ENCODE measurements at places on chromosomes 11 and 22.

DNA sequence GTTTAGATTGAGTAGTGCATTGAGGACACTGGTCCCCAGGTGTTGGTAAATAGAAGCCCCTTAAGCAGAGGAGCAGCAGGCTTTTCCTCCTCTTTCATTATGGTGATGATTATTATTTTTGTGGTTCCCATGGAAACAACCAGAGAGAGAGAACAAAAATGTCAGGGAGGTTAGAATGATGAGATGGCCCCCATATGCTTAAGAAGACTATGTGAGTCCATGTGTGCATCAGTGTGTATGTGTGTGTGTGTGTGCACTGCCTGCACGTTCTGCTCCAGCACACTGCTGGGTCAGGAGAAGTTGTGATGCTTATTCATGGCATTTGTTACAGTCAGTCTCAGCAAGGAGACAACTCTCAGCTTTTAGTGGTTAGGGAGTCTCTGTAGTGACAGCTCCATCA, 724.2 kb downstream of the NTM start:
- DNase-seq = no peak

- DNase-seq = peak; percentile 51
Observed at GRCh38 chr22:43185860-43186261, 1.1 kb downstream of the TTLL12 start.

DNA sequence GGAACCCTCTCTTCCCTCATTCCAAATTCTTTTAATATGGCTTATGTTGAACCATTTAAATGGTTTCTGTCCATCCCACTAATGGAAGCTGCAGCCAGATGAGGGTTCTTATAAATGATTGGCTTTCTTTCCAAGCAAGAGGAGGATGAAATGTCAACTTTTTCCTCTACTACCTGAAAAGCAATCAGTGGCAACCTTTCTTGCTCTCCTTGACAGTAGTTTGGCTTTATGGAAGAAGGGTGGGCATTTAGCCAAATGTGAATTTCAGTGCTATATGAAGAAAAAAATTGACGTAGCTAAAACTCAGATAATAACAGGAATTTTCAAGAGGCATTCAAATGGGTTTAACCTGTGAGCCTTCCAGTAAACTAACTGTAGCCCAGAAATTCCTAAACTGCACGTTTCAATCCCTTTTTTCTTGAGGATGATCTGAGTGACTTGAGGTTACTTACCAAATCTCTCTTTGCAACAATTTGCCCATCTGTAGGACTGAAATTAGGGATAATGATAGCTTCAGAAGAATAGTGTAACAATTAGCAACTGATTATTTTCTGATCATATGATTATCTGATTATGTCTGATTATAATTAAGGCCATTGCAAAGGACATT, 90.9 kb downstream of the EXT2 start:
- DNase-seq = no peak

DNA sequence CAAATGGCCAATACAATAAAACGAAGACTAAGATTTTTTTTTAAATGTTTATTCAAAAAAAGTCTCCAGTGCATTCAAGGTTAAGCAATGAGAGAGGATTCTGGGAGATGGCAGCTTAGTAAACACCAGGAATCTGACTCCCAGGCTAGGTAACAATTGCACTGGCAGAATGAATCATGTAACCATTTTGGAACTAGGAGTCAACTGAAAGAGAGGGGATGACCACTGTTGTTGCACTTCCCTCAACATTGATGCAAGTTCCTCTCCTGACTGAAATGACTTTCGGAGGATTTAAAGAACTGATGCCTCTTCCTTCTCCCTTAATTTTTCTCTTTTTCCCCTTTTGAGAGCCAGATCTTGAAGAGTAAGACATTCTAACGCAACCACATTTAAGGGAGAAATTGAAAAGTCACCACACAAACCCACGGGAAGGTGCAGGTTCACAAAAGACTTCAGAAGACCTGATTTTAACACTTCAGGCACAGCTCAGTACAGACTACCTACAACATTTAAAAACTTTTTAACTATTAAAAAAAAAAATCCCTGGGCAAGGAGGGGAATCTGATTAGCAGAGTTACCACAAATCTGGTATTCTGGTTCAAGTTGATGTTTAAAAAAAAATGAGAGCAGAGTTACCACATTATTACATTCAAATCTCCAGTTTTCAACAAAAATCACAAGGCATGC, 56.8 kb downstream of the FCHSD2 start:
- no peak for DNase-seq

DNA sequence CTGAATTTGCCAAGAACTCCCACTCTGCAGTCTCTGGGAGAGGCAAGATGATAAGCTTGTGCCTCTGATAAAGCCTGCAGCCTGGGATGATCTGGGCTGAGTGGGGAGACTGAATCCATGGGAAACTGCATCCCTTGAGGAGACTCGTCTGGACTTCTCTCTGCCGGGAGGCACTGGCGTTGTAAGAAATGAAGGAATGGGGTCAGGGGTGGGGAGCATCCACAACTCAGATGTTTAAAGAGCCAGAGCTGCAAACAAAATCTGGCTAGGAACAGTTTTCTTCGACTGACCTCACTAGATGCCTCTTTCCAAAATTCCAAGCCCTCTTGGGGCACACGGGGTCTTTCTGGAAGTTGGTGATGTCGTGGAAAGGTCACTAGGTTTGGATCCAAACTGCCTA, 64.4 kb downstream of the SPON1 start:
- DNase-seq = no peak

DNA sequence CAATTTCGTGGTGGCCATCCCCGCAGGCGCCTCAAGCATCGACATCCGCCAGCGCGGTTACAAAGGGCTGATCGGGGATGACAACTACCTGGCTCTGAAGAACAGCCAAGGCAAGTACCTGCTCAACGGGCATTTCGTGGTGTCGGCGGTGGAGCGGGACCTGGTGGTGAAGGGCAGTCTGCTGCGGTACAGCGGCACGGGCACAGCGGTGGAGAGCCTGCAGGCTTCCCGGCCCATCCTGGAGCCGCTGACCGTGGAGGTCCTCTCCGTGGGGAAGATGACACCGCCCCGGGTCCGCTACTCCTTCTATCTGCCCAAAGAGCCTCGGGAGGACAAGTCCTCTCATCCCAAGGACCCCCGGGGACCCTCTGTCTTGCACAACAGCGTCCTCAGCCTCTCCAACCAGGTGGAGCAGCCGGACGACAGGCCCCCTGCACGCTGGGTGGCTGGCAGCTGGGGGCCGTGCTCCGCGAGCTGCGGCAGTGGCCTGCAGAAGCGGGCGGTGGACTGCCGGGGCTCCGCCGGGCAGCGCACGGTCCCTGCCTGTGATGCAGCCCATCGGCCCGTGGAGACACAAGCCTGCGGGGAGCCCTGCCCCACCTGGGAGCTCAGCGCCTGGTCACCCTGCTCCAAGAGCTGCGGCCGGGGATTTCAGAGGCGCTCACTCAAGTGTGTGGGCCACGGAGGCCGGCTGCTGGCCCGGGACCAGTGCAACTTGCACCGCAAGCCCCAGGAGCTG, 24.8 kb downstream of the ADAMTS15 start:
- no peak for DNase-seq

- DNase-seq = no peak
Observed at GRCh38 chr11:68992743-68993255, 12.0 kb upstream of the MRGPRD start.

DNA sequence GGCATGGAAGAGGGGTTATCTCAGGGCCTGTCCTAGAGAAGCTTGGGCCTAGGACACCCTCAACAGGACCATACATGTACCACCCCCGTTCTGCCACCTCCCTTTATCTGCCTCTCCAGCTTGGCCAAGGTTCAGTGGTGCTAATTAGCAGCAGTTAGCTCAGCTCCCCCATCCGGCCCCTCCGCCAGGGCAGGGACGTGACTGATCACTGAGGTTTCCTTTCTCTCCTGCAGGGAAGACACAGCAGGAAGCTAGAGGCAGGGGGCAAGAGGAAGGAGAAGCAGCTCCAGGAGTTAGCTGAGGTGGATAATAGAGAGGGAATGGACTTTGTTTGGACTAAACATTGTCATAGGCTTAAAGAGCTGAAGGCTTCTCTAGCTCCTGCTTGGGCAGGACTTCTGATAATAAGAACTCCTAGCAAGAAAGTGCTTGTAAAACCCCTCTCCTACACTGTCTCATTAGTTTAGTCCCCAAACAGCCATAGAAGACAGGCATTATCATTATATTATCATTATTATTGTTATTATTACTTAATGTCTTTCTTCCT, 53.8 kb downstream of the BUD13 start:
- DNase-seq = no peak

DNA sequence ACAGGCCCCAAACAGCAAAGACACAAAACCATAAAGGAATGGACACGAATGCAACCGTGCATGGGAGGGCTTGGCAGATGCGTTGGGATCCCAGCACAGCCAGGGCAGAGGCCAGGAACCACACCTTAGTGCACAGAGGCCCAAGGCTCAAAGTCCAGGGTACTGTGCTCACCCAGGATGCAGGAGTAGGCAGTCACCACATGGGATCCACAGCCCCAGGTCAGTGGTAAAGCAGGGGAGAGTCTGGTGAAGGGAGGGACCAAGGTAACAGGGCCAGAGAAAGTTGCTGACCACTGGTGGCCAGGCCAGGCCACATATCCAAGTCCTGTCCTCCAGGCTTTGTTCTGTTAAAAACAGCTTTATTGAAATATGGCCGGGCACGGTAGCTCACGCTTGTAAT, 6.5 kb upstream of the CERK start:
- DNase-seq = no peak

DNA sequence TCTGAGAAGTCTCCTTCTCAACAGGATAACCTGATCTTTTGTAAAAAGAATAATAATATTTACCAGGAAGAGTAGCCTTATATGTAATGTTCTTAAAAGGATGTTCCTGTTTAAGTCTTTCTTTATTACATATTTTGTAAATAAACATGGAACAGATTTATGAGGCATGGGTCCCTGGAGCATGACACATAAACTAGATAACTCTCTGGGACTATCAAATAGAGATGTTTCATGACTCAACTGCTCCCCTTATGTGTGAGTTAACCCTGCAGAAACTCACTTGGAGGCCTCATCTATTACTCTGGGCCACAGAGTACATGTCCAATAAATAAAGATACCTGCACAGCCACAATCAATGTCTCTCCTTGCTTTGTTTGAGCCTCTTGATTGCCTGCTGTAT, 64.6 kb downstream of the GDPD4 start:
- no peak for DNase-seq

GRCh38 chr11:39190751-39191150, 2268.7 kb downstream of the LRRC4C start:
- no peak for DNase-seq

GRCh38 chr11:96172604-96173003, 170.4 kb downstream of the MAML2 start:
- DNase-seq = no peak

DNA sequence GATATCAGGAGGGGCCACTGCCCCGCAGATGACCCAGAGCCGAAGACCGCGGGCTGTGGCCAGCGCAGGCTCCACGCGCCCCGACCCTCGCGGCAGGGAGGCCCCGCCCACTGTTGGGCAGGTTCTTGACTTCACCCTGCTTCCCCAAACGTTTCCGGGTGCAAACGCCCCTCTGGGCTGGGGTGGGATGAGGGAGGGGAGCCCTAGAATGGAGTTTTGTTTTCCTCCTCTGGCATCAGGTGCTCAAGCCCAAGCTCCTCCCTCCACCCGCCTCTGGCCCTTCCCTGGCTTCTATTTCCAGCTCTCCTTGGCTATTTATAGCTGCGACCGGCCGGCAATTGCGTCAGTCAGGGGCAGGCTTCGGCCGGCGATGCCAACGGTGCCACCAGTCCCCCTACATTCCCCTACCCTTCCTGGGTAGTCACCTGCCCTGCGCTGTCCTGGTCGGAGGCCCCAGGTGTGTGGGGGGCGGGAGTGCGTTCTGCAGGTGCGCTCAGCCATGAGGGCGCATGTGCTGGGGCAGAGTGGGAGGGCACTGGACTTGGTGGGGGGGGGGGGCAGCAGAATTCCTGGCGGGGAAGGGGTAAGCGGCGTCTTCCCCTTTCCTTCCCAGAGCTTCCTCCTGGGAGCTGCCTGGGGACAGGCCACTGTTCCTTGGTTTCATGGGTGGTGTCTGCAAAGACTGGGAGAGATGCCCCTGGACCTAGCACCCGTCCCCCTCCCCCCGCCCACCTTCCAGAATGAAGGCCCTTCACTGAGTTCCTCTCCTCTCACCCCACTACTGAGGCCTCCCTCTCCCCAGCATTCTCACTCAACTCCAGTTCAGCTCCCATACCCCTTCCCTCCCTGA, 23.6 kb downstream of the DUSP8 start:
- DNase-seq = no peak

DNA sequence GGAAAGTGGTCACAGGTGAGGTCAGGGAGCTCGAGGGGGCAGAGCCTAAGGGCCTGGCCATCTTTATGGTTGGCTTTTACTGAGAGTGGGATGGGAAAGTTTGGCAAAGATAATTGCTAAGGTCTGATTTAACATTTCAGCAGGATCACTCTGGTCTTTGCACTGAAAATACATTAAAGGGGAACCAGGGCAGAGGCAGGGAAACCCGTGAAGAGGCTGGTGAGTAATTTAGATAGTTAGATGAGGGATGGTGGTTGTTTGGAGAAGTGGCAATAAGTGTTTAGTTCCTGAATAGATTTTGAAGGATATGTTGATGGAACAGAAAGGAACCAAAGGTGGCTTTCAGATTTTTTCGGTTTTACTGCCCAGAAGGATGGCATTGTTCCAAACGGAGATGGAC, 50.8 kb downstream of the SCN3B start:
- no peak for DNase-seq

DNA sequence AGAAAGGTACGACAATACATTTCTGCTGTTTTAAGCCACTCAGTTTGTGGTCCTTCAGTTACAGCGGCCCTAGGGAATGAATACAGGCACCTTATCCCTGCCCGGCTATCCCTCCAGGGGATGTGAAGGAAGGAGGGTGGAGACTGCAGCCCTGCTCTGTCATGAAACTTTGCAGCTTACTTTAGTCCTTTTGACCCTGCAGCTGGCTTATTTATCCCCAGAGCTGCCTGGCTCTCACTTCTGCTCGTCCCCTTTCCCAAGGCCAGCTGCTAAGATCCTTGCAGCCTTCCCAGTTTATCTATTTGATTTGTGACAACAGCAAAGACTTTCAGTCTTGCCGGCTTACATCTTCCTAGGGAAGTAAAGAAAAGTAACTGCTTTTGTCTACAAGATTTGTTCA, 55.2 kb downstream of the SC5D start:
- no peak for DNase-seq

DNA sequence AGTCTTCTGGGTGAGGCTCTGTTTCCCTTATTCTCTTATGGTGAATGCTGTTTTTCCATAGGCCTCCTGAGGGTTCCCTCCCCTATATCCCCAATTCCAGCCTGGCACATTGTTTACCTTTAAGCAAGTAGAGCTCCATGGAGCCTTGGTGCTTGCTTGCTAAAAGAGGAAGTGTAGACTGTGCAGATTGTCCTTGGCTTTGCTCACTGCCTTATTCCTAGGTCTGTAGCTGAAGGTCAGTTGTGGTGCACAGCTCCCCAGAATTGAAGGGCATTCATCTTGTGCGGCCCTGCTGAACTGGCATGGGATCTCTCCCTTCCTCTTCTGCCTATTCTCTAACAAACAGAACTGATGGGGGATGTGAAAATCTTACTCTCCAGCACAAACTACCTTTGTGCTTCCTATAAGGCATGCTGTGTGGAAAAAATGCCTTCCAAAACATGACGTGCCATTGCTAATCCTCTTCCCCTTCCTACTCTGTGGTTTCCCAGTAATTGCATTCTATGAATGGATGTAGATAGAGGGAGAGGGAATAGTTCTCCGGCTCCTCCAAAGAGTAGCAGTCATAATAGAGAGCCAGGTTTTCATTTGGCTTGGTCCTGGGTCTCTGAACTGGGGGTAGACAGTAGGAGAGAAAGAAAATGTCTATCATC, 34.2 kb upstream of the PLET1 start:
- DNase-seq = no peak

GRCh38 chr11:57224537-57224936, 12.5 kb downstream of the APLNR start:
- DNase-seq = no peak

- DNase-seq = no peak
Observed at GRCh38 chr11:44065161-44065661, 859 bp upstream of the ACCS start.
